Stimulated activated CD4-positive, alpha-beta T cell treated with anti-CD3 and anti-CD28 coated beads, Interleukin-12 subunit alpha, Interleukin-12 subunit beta, amount 100 ng/mL, for 24 hours (primary cell): ENCODE measurements at places on chromosomes 7 and 10.

DNA sequence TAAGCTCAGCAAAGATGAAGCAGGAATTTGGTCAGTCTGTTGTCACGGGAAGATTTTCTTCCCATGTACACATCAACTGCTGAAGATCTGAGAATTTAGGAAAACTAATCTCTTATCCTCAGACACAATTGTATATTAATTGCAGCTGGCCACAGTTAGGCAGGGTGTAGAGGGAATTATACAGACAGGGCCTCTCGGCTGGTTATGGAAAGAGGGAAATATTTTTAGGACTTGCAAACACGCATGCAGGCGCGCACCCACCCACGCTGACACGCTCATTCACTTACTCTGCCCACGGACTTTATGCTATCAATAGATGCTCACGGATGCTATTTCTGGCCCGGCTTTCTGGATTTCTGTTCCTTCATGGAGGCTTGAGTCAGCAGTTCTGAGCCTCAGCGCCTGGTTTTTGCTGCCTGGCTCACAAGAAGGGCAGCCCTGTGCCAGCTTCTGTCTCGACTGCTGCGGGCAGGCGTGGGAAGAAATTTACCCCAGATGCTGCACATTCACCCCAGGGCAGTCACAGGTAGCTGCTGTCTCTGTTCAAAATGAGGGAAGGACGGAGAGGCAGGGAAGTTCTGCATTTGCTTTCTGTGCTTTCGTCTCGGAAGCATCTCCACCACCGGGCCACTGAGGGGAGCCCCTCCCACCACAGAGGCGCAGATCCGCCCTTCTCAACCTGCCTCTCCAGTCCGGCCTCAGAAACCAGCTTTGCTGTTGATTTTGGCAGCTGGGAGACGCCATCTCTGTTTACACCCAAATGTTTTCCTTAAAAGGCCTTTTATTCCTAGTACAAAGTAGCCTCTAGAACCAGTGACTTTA lies 116.3 kb upstream of the BTBD16 start:
- no peak for DNase-seq

- DNase-seq: no peak
Observed at GRCh38 chr10:87860156-87860795, 3.1 kb downstream of the KLLN start.

- DNase-seq: no peak
Observed at GRCh38 chr10:102147561-102147960, 4.6 kb upstream of the NOLC1 start.

DNA sequence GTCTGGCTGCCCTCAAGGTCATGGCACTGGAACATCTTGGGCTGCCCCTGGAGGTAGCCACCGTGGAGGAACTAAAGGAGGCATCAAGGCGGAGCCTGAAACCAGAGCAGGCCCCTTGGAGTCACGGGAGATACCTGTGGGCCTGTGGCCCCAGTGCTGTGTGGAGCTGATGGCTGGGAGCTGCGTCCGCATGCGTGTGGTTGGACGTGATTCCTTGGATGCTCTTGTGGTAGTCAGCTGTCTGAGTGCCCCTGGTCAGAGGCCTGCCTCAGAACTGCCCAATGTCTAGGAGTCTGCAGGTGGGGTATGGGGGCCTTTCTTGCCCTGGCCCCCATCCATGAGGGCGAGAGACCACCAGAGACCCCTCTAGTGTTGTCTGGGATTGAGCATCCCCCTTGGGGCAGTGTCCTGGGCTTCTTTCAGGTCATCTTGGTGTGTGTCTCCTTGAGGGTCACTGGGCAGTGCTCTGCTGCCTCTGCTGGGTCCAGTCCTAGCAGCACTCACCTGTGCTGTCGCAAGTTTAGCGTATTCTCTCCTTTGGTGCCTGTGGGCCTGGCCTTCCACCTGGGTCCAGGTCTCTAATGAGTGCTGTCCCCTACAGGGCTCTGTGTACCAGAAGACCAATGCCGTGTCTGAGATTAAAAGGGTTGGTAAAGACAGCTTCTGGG lies 8.1 kb downstream of the PGAM2 start:
- no peak for DNase-seq

DNA sequence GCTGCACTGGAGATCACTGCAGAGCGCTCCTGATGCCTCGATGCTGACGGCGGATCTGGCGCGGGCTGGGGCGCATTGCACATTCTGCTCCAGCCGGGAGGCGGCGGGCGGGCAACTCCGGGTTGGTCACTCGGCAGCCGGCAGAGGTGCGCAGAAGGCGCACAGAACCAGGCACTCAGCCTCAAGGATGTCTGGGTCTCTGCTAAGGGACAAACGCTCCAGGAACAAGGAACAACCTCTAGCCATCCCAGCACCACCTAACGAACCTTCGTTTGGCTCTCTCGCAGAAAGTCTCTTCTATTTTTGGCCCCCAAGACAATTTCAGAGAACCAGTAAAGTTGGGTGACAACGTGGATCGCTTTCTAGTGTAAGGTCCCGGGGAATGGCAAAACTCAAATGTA lies 254.6 kb downstream of the OTUD1 start:
- no peak for DNase-seq

DNA sequence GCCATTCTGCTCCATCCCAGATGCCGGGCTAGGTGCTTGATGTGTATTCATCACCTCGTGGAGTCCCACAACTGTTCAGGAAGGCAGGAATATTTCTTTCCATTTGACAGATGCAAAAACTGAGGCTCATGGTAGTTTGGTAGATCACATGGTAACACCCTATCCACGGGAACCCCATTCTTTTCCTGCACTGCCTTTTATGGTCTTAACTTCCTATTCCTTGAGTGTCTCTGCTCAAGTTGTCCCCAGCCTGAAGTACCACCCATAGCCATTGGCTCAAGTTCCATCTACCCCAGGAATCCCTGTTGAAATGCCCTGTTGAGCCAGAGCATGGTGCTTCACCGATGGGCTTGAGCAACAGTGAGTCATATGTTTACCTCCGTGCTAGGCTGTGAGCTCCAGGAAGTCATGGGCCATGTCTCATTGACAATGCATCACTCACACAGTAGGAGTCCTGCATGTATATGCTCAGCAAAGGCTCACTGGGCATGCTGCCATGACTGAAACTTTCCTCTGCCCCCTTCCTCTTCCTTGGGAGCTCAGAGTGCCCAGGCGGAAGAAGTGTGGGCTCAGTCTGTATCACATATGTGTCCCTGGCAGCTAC lies 71.7 kb upstream of the ADAM12 start:
- DNase-seq: no peak

- DNase-seq: no peak
Observed at GRCh38 chr7:906776-907157, 30.4 kb downstream of the GET4 start.
